ENCODE measurements at places on chromosomes 1 and 21. TPM values are rescaled to one million over a fixed set of nuclear protein-coding genes. Genes with fewer than 3 reads are reported as not detected.

Gene FAM43B
- 0.25 TPM for total RNA-seq

DNA sequence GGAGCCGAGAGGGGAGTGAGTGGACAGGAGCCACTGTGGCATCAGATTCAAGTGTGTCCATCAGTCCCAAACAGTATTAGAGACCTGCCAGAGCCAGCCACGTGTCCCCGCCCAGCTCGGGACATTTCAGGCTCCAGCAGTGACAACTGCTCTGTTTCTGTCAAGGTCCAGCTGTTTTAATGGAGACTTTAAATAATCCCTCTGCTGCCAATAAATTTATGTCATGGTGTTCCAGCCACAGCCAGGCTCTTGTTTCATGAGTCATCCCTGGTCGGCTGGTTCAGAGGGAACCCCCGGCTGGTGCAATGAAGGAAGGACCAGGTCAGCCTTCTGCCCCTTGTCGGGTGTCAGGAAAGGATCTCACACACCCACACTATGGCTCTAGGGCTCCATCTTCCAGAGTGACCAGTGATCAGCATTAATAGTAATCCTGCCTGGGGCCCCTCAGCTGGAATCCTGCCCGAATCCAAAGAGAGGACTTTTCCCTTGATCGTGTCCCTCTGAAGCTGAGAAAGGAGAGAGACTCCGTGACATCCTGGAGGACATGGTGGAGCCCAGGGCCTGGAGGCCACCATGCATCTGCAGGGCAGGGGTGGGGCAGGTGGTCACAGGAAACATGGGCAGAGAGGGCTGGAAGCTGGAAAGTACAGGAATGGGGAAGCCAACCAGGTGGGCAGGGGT, 197.3 kb downstream of the MATN1 start:
- no peak overlapping the region for H3K4me3 ChIP-seq
- no peaks in the 10 kb centered on the region for H3K27me3 ChIP-seq
- peak; percentile 71 for DNase-seq
- peak overlapping the region; percentile 90 for H3K27ac ChIP-seq
- H3K4me1 ChIP-seq = peaks cover 58% of the 10 kb centered on the region
- H3K36me3 ChIP-seq = no peaks in the 10 kb centered on the region

DNA sequence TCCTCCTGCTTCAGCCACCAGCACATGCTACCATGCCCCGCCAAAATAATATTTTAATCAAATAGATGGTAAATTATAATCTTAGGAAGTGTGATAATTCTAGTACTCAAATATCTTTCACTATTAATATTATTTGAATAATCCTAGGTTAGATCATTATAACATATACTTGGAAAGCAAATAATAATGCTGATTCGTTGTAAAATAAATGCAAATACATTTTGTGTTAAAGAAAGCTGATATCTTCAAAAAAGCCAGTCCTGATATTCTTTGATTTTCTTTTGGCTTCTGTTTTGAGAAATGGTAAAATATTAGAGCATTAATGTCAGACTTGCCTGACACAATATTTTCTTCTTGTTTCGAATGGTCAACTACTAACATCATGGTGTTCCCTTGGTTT, 116.3 kb upstream of the ADAMTS5 start:
- H3K4me1 ChIP-seq = peaks cover 4% of the 10 kb centered on the region
- H3K36me3 ChIP-seq = no peaks in the 10 kb centered on the region
- no peak for DNase-seq
- H3K4me3 ChIP-seq = no peak overlapping the region
- H3K27me3 ChIP-seq = no peaks in the 10 kb centered on the region

Gene RASSF5
- 1.9 TPM for total RNA-seq

GRCh38 chr1:117070124-117070523, 10.0 kb downstream of the TTF2 start:
- H3K4me1 ChIP-seq = peaks cover 2% of the 10 kb centered on the region
- DNase-seq = no peak
- no peak overlapping the region for H3K27ac ChIP-seq

GRCh38 chr1:111745675-111746613, 6.7 kb upstream of the INKA2 start:
- DNase-seq = no peak
- H3K27me3 ChIP-seq = no peaks in the 10 kb centered on the region
- H3K36me3 ChIP-seq = no peaks in the 10 kb centered on the region
- peak overlapping the region; percentile 6 for H3K27ac ChIP-seq

DNA sequence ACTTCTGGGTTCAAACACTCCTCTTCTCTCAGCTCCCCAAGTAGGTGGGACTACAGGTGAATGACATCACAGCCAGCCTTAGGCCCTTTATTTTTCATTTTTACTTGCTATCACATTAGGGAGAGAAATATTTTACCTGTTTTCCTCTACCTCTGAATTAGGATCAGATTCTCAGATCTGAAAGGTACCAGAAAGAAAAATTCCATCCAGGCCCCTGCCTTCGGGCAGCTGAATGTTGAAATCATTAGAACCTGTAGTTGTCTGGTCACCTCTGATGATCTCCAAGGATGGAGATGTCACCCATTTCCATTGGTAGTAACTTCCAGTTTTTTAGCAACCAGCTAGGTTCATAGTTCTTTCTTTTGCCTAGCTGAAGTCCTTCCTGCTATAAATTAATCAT, 175.6 kb upstream of the TNR start:
- H3K27me3 ChIP-seq = no peaks in the 10 kb centered on the region
- no peak overlapping the region for H3K27ac ChIP-seq
- no peak overlapping the region for H3K4me3 ChIP-seq
- no peaks in the 10 kb centered on the region for H3K36me3 ChIP-seq
- H3K4me1 ChIP-seq = no peaks in the 10 kb centered on the region

DNA sequence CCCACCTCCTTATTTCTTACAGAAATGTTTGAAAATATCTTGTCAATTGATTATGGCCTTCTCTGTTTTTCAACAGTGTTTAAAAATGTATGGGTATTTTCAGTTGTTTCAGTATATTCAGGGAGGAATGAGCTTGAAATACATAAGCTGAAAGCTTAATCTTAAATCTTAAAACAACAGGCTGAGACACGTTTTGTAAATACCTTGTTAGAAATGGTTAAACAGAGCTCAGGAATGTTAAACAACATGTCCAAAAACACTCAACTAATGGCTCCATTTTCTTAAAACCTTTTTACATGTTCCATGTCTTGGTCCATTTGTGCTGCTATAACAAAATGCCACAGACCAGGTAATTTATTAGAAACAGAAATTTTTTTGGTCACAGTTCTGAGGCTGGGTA, 953.8 kb upstream of the ADGRL2 start:
- no peaks in the 10 kb centered on the region for H3K36me3 ChIP-seq
- no peaks in the 10 kb centered on the region for H3K27me3 ChIP-seq
- no peak for DNase-seq
- no peak overlapping the region for H3K27ac ChIP-seq
- no peaks in the 10 kb centered on the region for H3K4me1 ChIP-seq
- H3K4me3 ChIP-seq = no peak overlapping the region

DNA sequence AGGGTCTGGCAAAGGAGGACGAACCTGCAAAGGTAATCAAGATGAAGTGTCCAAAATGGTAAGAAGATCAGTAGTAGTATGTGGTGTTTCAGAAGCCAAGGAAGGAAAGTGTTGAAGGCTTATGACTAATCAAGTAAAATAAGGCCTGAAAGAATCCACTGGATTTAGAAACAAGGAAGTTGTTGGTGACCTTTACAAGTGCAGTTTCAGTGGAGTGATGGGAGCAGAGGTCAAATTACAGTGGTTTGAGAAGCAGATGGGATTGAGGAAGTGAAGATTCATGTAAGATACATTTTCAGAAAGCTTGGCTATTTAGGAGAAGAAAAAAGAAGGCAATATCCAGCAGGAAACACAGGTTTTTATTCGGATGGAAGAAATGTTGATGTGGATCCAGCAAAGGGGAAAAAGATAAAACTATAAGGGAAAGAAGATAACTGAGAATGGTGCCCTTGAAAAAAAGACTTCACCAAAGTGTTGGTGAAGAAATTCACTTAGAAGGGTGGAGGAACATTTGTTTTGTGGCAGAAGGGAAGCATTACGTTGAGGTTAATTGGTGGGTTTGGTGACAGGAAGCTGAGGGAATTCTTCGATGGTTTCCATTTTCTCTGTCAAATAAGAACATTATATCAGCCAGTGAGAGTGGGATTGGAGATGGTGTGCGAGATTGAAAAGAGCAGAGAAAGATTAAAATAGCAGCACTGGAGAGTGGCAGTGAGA, 2.1 kb downstream of the ARMH1 start:
- H3K36me3 ChIP-seq = no peaks in the 10 kb centered on the region
- H3K27me3 ChIP-seq = no peaks in the 10 kb centered on the region
- no peak overlapping the region for H3K4me3 ChIP-seq
- peak overlapping the region; percentile 10 for H3K27ac ChIP-seq
- DNase-seq = no peak
- H3K4me1 ChIP-seq = peaks cover 27% of the 10 kb centered on the region

Gene DNASE2B
- not detected for total RNA-seq

DNA sequence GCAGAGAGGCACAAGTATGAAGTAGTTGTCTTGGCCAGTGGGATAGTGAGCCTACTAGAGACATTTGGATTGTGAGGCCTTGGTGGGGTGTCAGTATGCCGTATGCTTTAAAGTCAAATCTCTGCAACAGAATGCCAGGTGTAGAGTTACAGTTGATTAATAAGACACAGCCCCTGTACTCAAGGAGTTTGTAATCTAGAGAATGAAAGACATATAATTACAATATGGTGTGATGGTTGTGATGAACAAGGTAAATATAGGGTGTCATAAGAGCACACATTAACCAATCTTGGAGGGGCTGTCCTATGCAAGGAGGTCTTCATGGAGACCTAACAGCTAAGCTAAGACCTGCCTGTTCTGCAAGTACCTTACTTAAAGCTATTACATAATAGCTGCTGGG, 113.1 kb downstream of the ATF6 start:
- no peaks in the 10 kb centered on the region for H3K27me3 ChIP-seq
- H3K4me3 ChIP-seq = no peak overlapping the region
- H3K36me3 ChIP-seq = no peaks in the 10 kb centered on the region
- H3K27ac ChIP-seq = no peak overlapping the region
- no peak for DNase-seq

DNA sequence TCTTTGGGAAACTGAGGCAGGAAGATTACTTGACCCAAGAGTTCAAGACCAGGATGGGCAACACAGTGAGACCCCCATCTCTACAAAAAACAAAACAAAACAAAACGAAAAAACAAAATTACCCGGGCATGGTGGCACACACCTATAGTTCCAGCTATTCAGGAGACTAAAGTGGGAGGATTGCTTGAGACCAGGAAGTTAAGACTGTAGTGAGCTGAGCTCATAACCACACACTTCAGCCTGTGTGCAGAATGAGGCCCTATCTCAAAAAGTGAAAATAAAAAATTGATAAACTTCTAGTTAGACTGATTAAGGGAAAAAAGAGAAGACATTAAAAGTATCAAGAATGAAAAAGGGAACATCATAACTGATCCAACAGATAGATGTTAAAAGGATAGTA, 154.0 kb downstream of the RHOU start:
- H3K27me3 ChIP-seq = no peaks in the 10 kb centered on the region
- H3K4me3 ChIP-seq = no peak overlapping the region
- no peaks in the 10 kb centered on the region for H3K4me1 ChIP-seq
- H3K27ac ChIP-seq = no peak overlapping the region
- no peaks in the 10 kb centered on the region for H3K36me3 ChIP-seq
- no peak for DNase-seq

Gene GPR137B
- total RNA-seq = 1.9 TPM

- no peaks in the 10 kb centered on the region for H3K36me3 ChIP-seq
- DNase-seq = no peak
- no peaks in the 10 kb centered on the region for H3K4me1 ChIP-seq
- H3K4me3 ChIP-seq = no peak overlapping the region
Observed at GRCh38 chr1:238264951-238265350, 374.2 kb upstream of the ZP4 start.

Gene RNF207
- 4.0 TPM for total RNA-seq

DNA sequence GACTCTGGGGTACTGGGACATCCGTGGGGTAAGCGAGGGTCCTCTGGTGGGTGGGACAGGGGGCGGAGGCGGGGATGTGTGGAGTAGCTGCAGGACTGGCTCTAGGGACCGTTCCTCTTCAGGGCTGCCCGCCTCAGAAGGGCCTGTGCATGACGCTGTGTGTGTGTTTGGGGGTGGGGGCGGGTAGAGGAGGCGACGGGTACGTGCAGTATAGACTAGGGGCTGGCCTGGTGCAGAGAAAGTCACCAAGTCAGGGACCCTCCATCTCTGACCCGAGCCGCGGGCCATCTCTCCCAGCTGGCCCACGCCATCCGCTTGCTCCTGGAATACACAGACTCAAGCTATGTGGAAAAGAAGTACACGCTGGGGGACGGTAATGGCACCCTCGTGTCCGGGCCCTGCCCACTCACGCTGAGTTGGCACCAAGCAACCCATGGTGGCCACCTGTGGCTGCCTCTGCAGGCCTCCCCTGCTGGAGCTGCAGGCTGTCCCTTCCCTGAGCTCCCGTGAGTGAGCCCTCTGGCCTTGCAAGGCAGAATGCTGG, 342 bp downstream of the GSTM5 start:
- H3K4me3 ChIP-seq = peak overlapping the region; percentile 46
- no peaks in the 10 kb centered on the region for H3K27me3 ChIP-seq
- no peak overlapping the region for H3K27ac ChIP-seq

GRCh38 chr1:110212169-110213142, 2.3 kb downstream of the KCNC4 start:
- H3K4me1 ChIP-seq = no peaks in the 10 kb centered on the region
- no peak overlapping the region for H3K27ac ChIP-seq
- DNase-seq = no peak
- H3K4me3 ChIP-seq = peak overlapping the region; percentile 72
